ENCODE measurements at places on chromosomes 5 and 9.
A peak's percentile ranks its signal among the peaks of the same experiment; 100 is the strongest.

- DNase-seq = no peak
Measured at GRCh38 chr5:83914199-83914598, 193.5 kb upstream of the HAPLN1 start.

DNA sequence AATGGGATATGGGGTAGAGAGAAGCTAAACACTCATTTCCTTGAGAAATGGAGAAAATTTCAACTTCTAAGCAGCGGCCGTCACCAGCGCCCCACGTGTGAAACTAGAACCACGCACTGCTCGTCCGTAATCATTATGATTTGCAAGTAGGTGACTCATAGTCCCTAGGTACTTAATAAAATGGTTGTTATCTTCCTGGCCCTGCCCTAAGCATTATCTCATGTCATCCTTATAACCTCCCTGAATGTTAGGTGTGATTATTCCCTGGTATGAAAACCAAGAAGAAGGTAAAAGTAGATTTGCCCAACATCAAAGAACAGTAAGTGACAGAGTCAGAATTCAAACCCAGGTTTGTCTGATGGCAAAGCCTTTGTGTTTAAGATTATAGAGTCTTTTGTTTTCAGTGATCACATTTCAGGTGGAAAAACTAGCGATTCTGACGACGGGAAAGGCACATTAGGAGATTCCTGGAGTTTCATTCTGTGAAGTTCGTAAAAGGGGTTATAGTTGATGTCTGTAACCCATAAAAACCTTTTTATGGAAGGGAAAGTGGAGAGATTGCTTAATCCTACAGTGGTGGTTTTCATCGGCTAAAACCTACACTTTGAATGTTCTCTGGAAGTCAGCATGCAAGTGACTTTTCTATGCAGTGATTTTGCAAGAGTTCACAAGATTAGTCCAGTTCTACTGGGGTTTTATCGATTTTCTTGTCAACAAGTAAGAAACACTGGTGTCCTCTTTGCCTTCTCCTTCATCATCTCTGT, 202.9 kb upstream of the WWC1 start:
- DNase-seq = no peak

GRCh38 chr9:102428305-102428704, 566.8 kb upstream of the CYLC2 start:
- DNase-seq = no peak

DNA sequence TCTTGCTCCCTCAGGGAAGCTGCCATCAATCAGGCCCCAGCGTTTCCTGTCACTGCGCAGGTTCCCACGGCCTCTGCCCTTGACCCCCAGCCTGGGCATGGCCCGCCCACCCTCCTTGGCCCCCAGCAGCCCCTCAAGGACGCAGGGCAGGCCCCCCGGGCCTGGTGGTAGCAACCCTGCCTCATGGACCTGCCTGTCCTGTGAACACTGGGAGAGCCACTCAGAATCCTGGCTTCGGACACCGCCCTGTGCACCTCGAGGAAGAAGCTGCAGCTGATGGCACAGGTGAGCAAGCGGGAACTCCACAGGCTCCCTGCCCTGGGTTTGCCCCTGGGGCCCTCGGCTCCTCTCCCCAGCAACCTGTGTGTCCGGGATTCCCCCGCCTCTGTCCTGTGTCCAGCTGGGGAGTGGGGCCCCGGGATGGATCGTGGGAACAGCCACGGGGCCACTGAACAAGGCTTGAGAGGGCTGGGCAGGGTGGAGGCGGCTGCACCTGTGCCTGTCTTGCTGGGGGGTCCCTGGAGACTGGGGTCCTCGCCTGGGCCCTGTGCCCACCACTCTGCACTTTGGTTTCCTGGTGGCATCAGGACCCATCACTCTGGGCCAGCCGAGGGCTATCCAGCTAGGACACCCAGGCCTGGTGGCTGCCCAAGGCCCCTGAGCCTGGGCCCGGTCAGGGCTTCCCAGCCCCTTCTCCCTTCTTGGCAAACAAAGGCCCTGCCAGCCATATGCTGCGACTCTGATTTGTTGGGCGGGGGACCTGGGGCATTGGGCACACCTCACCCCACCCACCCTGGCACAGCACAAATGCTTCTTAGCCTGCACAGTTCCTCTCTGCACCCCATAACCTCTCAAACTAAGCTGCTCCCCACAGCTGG, 33.5 kb upstream of the EGFL7 start:
- DNase-seq = no peak

GRCh38 chr5:64958757-64959391, 190.1 kb downstream of the CWC27 start:
- DNase-seq = peak; percentile 60

DNA sequence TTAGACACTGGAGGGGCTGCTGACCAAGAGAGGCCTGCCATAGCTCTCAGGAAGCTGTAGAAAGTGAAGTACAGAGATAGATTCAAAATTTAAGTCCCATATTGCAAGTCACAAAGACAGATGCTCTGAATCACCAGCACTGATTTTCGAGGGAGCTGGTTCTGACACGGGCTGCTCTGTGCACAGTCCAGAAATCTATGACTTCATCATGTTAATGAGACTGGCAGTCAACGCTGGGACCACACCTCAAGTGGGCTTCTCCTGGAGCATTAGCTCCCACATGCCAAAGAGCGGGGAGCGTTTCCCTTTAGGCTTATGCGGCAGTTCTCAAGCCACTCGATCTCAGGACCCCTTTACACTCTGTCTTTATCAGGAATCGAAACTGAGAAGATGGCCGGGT, 34.2 kb upstream of the FAT2 start:
- DNase-seq = no peak

GRCh38 chr5:141519605-141520565, 31.0 kb downstream of the PCDHGC5 start:
- DNase-seq = no peak

DNA sequence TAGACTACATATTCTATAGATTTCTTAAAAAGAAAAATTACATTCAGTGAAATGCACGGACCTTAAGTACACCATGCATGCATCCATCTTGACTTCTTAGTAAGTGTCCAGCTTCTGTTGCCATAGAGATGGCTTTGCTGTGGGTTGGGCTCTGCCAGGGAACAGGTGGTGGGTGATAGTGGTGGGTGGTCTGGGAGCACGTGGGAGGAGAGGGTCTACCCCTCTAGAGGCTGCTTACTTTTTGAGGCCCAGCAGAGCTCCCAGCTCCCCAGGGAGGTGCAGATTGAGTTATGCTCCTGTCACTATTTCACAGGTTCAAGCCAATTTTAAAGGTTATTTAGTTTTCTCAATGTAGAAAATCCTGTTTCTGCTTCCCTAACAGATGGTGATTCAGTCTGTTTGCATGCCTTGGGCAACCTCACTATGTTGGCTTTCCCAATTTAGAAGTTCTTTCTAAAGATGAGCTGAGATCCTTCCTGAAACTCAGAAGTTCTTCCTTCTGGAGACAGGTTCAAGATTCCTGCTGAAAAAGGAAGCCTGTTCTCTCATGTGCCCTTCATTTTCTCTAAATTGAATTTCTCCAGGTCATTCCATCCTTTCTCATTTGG, 107.4 kb upstream of the LHFPL2 start:
- no peak for DNase-seq

DNA sequence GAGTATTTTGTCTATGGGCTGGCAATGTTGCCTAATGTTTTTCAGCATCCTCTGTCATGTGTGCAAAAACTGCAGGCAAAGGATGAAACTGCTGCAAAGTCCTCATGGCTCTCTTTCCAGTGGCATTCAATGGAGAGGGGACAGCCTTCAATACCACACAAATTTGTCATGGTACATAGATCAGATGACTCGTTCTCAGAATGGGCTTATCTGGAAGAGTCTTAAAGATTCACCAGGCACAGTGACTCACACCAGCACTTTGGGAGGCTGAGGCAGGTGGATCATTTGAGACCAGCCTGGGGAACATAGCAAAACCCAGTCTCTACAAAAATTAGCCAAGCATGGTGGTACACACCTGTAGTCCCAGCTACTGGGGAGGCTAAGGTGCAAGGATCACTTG, 5.3 kb downstream of the CDKN2AIPNL start:
- DNase-seq = no peak

DNA sequence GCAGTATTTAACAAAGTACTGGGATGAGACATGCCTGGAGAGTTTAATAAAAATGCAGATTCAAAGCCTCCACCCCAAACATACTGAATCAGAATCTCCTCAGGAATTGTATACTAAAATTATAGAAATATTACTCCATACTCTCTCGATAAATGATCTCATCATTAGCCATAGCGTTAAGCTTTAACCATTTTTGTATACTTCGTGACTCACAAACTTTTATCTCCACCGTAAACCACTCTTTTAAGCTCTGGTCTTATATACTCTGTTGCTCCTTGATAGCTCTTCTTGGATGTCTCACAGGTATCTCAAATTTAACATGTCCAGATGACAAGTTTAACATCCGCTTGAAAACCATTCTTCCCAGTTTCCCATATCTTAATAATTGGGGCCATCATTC, 327.8 kb downstream of the ADGRV1 start:
- no peak for DNase-seq

GRCh38 chr5:33321026-33321425, 119.7 kb upstream of the TARS1 start:
- DNase-seq = no peak

GRCh38 chr9:104544644-104545043, 8.0 kb upstream of the OR13C3 start:
- no peak for DNase-seq

- DNase-seq = no peak
Measured at GRCh38 chr9:122096620-122097415, 3.7 kb upstream of the TTLL11 start.

- peak; percentile 63 for DNase-seq
Measured at GRCh38 chr5:175336781-175337180, 107.2 kb downstream of the DRD1 start.

DNA sequence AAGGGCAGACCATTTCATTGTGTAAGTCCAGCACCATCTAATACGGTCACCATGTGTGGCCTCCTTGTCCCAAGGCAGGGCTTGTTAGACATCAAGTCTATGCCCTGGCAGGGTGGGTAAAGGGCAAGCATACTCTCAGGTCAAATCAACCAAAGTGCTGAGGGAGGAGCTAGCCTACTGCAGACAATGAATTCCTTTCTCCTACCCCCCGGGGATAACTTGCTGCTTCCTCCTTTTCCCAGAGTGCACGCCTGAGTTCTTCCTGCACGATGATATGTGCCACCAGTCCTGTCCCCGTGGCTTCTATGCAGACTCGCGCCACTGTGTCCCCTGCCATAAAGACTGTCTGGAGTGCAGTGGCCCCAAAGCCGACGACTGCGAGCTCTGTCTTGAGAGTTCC, 71.4 kb downstream of the RFK start:
- DNase-seq = no peak

DNA sequence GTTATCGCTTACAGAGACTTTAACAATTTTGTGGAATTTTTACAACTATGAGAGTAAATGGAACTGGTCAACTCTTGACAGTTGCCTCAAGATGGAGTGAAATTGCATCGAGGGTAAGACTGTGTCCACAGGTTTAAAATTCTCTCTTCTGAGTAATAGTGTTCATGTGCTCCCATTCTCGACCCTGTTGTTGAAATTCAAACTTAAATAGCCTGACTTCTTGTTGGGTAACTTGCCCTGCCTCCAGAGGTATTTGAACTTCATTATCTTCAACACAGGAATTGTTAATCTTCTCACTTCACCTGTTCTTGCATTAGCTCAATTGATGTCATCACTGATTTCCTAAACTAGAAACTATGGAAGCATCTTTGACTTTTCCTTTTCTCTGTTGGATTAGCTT, 77.5 kb downstream of the PIP5K1B start:
- no peak for DNase-seq

- no peak for DNase-seq
Measured at GRCh38 chr5:135177591-135177990, 143.6 kb upstream of the PITX1 start.

- DNase-seq = no peak
Measured at GRCh38 chr5:110854200-110854599, 115.4 kb downstream of the SLC25A46 start.

DNA sequence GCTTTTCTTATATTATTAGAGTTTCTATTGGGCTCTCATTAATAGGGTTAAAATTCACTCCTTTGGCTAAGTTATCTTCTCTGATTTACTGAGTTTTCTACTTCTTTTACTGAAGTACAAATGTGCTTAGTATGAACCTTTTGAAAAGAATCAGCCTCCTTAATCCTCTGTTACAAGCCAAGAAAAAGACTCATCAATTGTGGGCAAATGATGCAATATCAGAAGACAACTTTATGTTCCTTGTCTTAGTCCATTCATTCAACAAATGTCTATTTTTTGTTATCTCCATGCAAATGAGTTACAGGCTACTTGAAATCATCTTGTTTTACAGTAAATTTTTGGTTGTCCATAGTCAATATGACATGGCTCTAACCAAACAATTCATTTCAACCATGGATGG, 40.3 kb downstream of the SNCAIP start:
- no peak for DNase-seq

GRCh38 chr5:137320056-137321045, 178.8 kb downstream of the SPOCK1 start:
- DNase-seq = peak; percentile 67

DNA sequence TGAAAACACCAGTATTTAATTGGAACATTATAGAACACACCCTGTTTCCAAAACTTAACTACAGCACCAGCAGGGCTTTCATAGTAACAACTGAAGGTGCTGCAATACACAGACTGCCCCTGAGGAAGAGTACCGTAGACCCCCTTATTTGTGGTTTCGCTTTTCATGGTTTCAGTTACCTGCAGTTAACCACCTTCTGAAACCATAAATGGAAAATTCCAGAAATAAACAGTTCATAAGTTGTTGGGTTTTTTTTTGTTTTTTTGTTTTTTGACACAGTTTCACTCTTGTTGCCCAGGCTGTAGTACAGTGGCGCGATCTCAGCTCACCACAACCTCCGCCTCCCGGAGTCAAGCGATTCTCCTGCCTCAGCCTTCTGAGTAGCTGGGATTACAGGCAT, 9.5 kb upstream of the GLDC start:
- DNase-seq = no peak

- no peak for DNase-seq
Measured at GRCh38 chr9:25724424-25724823, 46.2 kb upstream of the TUSC1 start.

- DNase-seq = no peak
Measured at GRCh38 chr9:99955606-99956005, 49.2 kb downstream of the STX17 start.

GRCh38 chr5:138910546-138911185, 35.5 kb upstream of the LRRTM2 start:
- DNase-seq = no peak

- no peak for DNase-seq
Measured at GRCh38 chr5:101600614-101601013, 695.5 kb downstream of the SLCO4C1 start.

- DNase-seq = no peak
Measured at GRCh38 chr9:89444925-89445765, 52.8 kb downstream of the SEMA4D start.

- DNase-seq = no peak
Measured at GRCh38 chr9:115210699-115211098, 92.7 kb upstream of the TNC start.

GRCh38 chr5:137560420-137560819, 61.3 kb upstream of the SPOCK1 start:
- DNase-seq = no peak

GRCh38 chr9:134229466-134230091, 65.2 kb upstream of the RNU6ATAC start:
- DNase-seq = no peak

DNA sequence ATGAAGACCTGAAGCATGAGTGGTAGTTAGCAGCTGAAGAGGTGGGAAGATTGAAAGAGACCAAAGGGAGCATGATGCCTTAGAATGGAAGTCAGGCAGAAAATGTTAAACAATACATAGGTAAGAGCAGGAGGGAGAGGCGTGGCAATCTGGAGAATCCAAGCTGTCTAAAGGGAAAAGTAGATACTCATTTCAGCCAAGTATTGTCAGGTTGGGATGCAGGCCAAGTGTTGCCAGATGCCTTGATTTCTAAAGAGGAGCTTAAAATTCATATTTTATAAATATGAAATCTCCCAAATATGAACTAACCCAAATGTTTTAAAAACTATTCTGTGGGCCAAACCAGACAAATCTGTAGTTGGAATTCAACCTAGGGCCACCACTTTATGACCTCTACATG, 4.2 kb downstream of the PAM start:
- DNase-seq = peak; percentile 33
